Activated CD8-positive, alpha-beta memory T cell treated with anti-CD3 and anti-CD28 coated beads for 1 hour (primary cell): ENCODE measurements at places on chromosomes 2 and 18.

DNA sequence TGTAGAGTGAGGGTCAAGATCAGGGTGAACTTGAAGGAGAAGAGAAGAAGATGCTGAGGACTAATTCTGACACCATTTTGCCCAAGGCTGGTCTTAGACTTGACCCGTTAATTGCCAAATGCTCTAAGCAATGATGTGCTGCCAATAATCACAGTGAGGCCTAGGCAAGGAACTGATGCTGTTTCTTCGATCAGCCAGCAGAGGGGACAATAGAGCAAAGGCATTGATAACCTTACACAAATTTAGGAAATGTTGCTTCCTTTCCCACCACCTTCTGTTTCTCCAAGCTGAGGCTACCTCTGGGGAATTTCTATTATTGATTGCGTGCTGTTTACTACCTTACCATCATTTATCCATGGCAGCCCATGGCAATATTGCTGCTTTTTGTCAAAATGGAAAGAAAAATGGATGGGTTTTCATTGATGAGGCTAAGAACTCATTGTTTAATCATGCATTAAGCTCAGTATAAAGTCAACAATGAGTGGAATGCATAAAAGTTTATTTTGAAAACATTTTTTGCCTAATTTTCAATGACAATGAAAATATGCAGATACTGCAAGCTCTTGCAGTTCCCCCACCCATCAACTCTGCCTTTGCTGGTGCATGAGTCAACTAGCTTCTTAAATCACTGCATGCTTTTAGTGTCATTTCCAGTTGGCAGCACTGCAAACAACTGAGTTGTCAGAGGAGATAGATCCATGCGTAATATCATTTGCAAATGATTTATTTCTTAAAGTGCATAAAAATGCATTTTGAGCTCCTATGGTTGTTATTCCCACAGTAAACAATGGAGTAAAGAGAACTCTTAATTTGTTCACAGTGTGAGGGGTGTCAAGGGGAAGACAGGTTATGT is 116.4 kb upstream of the NYAP2 start:
- no peak for DNase-seq

- no peak for DNase-seq
Observed at GRCh38 chr2:79585701-79586433, 73.0 kb downstream of the CTNNA2 start.

GRCh38 chr2:236675051-236675450 is 105.4 kb downstream of the ACKR3 start:
- DNase-seq = no peak

- no peak for DNase-seq
Observed at GRCh38 chr2:118903551-118904479, 38.2 kb upstream of the MARCO start.

GRCh38 chr18:55996717-55997116 is 408.7 kb upstream of the TCF4 start:
- no peak for DNase-seq

- DNase-seq = no peak
Observed at GRCh38 chr2:65380255-65380654, 52.1 kb downstream of the SPRED2 start.
